ENCODE measurements at places on chromosomes 2 and 18.

DNA sequence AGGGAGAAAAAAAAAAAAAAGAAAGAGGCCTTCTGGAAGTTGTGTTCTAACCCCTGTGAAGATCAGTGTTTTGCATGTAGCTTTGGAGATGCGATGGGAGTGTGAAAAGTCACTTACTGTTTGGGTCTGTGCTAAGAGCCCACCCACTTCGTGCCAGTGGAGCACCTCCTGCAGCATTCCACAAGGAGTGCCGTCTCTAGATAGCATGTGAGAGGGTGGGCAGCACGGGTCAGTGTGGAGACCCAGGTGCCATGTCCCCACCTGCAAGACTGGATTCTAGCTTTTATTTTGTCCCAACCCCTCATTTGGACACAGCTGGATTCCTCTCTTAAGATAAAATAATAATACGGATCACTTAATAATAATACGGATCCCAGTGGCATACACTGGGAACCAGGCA lies 12.5 kb upstream of the TMEM185B start:
- DNase-seq, result no peak

- DNase-seq, result no peak
Measured at GRCh38 chr18:13394801-13395200, 176.2 kb downstream of the LDLRAD4 start.

GRCh38 chr2:10992023-10992791 lies 80.5 kb downstream of the KCNF1 start:
- no peak for DNase-seq

DNA sequence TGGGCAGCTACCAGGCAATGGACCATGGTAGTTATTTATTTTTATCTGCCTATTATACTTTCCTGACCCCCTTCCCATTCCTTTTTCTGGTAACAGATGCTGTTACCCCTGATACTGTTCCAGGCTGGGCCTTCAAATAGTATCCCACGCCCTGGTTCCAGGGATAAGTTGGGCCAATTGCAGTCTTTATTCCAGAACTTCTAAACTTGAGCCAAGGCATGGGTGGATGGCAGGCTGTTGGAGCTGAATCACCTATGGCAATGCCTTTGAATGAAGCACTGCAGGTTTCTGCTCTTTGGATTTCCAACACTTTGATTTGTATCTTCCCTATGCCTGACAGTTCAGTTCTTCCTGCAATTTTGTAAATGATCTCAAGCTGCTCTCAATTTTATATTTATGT lies 99.2 kb upstream of the LHCGR start:
- no peak for DNase-seq

DNA sequence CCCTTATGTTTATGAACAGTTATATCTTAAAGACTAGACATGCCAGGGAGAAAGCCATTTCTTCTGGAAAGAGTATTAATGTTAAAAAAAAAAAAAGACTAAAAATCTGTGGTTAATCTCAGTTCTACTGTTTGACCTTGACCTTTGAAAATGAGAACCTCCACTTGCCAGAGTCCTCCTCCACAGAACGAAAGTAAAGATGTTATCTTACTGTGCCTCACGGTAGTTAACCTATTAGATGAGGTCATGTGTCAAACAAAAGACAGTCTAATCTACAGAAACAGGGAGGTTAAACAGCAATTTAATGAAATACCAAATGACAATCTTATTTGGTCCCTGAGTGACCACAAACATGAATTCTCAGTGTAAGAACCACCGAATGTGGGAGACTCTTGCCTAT lies 51.2 kb downstream of the SLC14A2 start:
- no peak for DNase-seq

DNA sequence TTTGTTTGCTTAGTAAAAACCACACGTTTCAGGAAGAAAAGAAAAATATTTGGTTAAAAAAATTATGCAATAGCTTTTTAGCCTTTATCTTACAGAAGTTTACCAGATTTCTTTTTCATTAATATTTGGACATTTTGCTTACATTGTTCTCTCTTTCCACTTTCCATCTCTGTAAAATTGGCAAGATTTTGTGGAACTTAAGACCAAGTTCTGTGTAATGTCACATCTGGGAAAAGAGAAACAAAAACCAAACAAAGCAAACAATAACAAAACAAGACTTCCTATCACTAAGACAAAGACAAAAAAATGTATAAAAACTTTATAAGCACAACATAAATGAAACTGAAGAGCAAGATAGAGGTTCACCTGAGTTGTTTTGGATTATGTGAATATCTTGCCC lies 1392.1 kb upstream of the CELF4 start:
- no peak for DNase-seq

GRCh38 chr18:60134806-60135205 lies 235.0 kb downstream of the PMAIP1 start:
- no peak for DNase-seq

DNA sequence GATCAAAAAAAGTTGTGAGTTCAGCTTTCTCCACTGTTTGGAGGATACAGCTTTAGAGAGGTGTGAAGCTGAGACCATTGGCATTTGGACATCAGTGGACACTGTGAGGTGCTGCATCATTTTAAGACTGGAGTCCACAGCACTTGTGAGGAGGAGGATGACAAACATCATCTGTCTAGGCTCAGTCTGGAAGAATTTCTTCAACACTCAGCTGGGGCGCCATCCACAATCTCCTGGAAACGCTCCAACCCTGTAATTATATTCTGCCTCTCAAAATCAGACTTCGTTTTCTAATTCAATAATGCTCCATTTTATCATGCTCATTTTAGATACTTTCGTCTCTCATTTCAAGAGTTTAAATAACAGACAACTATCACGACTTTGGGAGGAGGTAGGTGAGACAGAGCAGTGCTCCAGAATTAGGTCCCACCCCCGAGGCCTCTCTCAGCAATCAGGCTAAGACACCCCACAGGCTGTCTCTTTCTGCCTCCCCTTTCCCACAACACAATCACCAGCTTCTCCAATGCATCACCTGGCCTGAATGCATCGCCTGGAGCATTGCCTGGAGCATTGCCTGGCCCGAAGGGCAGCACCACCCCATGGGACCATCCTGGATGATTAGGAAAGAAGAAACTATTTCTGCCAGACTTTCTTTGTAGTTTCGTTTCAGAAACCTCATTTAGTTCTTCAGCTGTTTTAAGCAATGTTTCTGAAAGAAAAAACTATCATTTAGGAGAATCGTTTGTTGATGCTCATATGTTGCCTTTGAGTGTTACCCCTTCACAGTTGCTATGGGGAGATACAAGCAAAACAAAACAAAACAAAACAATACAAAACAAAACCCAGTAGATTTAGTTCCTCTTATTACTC lies 37.0 kb upstream of the DPP10 start:
- DNase-seq, result no peak

DNA sequence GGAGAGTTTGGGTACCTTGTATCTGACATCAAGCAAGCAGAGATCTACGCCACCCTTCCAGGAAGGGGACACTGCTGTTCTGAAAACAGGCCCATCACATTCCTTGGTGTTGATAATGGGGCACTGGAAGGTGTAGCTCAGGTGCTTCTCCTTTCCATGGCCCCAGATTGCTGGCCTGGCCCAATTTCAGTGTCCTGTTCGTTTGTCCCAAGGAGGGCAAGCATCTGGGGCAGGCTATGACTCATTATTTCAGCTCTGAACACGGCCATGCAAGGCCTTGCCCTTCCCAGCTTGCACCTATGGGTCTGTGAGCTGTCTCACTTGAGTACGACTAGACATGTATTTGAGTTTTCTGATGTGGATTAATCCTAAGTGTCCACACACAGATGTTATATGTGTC lies 101.5 kb downstream of the FHOD3 start:
- DNase-seq, result no peak

GRCh38 chr2:23487735-23488492 lies 102.9 kb downstream of the KLHL29 start:
- peak; percentile 40 for DNase-seq

- no peak for DNase-seq
Measured at GRCh38 chr2:128602699-128603101, 284.0 kb upstream of the HS6ST1 start.

GRCh38 chr2:144376926-144377325 lies 143.0 kb downstream of the ZEB2 start:
- DNase-seq, result peak; percentile 71

GRCh38 chr18:28791101-28791500 lies 614.2 kb upstream of the CDH2 start:
- DNase-seq, result peak; percentile 24

GRCh38 chr18:50203801-50204604 lies 9.1 kb upstream of the MYO5B start:
- peak; percentile 18 for DNase-seq

DNA sequence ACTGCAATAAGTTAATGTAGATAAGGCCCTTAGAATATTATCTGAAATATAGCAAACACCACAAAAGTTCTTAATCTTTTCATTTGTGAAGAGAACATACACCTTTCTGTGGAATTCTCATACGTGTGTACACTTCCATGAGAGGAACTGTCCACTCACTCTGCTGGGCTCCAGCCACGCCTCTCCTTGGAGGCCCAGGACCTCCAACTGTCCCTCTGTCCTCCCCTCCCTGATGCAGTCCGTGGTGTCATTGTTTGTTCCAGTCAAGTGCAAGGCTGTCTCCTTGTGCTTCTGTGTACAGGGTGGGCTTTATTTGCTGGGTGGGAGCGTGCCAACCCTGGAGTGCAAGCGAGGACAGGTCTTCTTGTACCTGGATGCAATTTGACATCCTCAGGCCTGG lies 8.7 kb downstream of the RAB12 start:
- no peak for DNase-seq

GRCh38 chr2:132703396-132703795 lies 33.4 kb upstream of the LYPD1 start:
- DNase-seq, result no peak

GRCh38 chr2:57760381-57760801 lies 286.2 kb upstream of the VRK2 start:
- no peak for DNase-seq

DNA sequence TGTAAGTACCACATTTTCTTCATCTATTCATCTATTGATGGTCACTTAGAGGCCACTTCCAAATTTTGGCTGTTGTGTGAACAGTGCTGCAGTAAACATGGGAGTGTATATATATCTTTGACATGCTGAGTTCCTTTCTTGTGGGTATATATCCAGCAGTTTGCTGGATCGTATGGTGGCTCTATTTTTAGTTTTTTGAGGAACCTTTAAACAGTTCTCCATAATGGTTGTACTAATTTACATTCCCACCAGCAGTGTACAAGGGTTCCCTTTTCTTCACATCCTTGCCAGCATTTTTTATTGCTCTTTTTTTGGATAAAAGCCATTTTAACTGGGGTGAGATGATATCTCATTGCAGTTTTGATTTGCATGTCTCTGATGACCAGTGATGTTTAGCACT lies 7.3 kb upstream of the ATP5MC3 start:
- DNase-seq, result no peak

DNA sequence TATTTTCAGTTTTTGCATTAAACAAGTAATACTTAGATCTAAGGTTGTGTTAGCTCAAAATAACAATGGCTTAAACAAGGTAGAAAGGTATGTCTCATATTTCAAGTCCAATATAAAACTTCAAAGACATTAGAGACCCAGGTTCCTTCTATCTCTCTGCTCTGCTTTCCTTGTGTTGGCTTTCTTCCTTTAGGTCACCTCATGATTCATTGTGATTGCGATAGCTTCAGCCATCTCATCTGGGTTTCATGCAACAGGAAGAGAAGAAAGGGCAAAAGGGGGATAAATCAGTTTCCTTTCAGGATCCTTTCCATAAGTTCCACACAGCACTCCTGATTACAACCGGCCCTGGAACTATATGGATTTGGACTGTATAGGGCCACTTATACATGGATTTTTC lies 16.0 kb upstream of the TBR1 start:
- DNase-seq, result no peak

GRCh38 chr18:75267643-75268363 lies 57.2 kb downstream of the TSHZ1 start:
- no peak for DNase-seq

DNA sequence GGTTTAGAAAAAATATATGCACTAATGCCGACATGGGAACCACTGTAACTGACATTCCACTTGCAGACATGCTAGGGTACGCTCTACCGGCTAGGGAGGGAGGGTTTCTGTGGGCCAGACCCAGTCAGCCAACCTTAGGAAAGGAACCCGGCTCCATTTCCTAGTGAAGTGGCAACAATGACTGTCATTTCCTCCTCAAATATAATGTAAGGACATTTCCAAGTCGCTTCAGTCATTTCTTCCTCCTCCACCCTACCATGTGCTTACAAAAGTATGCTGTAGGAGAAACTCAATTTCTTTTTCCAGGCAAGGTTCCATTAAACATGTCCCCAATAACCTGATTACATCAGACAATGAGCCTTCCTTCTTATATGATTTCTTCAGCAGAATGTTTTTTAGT lies 64.3 kb upstream of the PSMD14 start:
- no peak for DNase-seq

GRCh38 chr18:28792404-28793086 lies 615.6 kb upstream of the CDH2 start:
- DNase-seq, result no peak

DNA sequence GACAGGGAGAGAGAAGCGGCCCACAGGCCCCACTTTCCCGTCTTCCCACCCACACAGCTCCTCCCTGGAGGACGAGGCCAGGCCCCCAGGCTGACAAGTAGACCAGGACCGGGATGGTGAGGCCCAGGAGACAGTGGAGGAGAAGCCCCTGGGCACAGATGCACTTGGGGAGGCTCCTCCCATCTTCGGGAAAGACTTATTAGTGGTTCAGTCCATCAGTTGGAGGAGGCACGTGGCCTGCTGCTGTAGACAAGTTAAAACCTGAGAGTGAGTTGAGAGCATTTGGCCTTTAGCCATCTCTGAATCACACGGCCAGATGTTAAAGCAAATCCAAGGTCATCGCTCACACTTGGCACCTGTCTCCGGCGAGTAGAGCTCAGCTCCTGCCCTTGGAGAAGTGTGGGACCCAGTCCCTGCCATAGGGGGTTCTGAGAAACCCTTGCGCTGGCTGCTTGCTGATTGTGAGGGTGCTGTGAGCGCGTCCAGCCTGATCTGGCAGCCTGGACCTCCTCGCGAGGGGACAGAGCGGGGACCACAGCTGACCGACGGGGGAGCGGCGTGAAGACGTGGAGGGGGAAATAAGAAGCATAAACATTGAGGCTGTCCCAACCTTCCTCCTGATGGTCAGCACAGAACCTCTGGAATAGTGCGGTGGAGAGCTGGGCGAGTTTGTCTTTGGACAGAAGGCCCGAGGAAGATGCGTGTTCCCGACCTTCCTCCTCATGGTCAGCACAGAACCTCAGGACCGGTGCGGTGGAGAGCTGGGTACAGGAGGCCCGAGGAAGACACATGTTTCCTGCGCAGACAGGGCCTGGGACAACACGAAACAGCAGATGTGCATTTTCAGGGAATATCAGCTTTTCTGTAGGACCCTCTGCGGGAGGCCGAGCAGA lies 24.7 kb upstream of the ALLC start:
- peak; percentile 23 for DNase-seq

DNA sequence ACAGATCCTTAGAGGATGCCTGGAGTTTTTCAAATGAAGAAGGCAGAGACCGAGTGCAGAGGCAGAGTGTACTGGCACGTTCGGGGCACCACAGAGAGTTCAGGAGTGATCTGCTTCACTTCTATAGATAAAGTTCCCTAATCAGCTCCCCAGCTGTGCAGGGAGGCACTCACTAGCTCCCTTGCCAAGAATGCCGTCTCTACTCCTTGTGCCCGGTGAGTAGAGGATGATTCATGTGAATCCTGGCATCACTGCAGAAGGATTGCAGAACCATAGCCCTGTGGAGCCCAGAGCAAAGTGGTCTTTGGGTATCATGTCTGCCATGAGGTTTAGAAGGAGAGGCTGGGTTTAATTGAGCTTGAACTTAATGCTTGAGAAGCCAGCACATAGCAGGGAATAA lies 510.1 kb upstream of the RAB6C start:
- DNase-seq, result no peak

GRCh38 chr18:10437837-10438236 lies 16.6 kb upstream of the APCDD1 start:
- no peak for DNase-seq

- DNase-seq, result peak; percentile 5
Measured at GRCh38 chr2:221254299-221254698, 317.8 kb downstream of the EPHA4 start.

All from fibroblast of skin of abdomen (primary cell).